ENCODE measurements at places on chromosomes 11 and 22.

DNA sequence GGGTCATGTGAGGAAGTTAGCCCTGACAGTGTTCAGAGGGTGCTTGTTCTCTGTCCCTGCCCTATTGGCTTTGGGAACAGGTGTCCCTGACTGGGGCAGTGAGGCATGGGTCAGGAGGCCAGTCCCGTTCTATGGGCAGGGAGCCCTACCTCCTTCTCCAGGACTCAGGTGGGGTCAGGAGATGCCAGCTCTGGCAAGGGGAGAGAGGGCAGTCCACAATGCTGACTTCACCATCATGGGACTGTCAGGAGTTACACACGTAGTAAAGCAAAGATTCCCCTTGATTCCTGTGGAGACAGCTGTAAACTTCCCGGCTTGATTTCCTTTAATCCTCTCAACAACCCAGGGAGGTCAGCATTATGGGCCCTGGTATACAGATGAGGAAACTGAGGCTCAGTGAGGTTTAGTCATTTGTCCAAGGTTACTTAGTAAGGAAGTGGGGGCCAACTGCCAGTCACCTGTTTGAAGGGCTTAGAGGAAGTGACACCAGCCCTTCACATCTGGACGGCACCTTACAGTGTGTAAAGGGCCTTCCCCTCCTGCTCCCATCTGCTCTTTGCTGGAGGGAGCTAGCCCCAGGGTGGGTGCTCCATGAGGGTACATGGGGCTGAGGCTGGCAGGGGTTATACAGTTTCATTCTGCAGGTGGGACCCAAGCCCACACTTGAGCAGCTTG is 11.9 kb downstream of the MICALL1 start:
- DNase-seq, result no peak

GRCh38 chr22:23217171-23218052 is 37.1 kb downstream of the BCR start:
- DNase-seq, result no peak

- no peak for DNase-seq
Observed at GRCh38 chr22:43272869-43273318, 70.3 kb downstream of the SCUBE1 start.

- DNase-seq, result no peak
Observed at GRCh38 chr22:41531715-41532477, 12.4 kb downstream of the POLR3H start.

DNA sequence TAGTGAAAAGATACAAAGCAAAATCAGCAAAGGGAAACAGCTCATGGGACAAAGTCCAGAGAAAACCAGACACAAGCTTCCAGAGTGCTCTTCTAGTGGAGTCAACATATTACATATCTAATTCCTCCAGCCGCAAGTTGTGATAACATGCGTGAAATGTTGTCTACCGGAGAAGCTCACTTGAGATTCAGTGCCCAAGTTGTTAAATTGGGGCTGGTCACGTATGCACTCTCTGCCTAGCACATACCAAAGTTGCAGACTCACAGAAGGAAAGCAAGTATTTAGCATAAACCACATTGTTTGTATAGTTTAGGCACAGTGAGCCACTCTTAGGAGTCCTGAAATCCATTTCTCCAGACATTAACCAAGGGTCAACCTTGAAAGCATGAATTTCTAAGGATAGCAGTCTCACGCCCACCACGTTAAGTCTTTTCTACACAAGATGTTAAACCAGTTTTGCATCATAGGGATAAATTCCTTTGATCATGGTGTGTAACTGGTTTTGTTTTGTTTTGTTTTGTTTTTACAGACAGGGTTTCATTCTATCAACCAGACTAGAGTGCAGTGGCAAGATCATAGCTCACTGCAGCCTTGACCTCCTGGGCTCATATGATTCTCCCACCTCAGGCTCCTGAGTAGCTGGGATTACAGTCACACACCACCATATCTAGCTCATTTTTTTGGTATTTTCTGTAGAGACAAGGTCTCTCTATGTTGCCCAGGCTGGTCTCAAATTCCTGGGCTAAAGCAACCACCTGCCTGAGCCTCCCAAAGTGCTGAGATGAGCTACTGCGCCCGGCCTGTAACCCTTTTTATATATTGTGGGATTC is 39.5 kb upstream of the EP300 start:
- DNase-seq, result no peak

- no peak for DNase-seq
Observed at GRCh38 chr11:117618982-117619355, 178.0 kb downstream of the DSCAML1 start.

DNA sequence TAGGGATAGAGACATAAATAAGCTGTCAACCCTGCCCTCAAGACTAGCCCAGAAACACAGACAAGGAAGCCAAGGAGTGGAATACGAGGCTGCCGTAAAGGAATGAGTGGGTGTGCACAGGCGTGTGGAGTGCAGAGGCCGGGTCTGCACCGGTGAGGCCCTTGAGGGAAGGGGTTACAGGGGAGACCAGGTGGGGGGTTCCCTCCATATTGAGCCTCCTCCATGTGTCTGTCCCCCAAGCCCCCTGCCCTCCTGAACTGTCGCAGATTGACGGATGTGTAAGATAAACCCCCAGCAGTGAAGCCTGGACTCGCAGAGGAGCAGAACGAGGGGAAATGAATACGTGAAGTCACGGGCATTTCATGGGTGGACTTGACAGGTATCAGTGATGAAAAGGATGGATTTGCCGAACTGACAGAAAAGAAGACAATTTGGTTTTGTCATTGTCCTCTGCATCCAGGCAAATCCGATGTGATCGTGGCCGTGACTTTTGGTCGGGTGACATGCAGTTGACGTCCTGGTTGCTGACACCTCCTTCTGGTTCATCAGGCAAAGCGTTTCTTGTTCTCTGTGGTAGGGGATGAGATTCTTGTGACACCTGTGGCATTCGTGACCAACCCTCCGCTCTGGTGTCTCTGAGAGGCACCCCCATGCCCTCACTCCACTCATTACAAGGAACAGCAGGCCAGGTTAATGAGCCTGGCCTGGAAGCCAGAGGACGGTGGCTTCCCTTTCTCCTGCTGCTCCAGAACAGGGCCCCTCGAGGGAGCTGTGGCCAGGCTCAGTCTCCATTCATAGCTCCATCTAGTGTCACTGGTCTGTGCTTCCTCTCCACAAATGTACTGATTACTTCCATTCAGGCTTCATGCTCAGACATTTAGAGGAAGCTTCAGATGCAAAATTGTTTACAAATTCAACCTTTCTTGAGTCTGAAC is 223.1 kb upstream of the B3GAT1 start:
- no peak for DNase-seq

Measured in stimulated activated CD4-positive, alpha-beta T cell treated with anti-CD3 and anti-CD28 coated beads, Interleukin-1b, Interleukin-23, amount 100 ng/mL, for 1 hour (primary cell).